ENCODE measurements at places on chromosomes 6 and 20.

DNA sequence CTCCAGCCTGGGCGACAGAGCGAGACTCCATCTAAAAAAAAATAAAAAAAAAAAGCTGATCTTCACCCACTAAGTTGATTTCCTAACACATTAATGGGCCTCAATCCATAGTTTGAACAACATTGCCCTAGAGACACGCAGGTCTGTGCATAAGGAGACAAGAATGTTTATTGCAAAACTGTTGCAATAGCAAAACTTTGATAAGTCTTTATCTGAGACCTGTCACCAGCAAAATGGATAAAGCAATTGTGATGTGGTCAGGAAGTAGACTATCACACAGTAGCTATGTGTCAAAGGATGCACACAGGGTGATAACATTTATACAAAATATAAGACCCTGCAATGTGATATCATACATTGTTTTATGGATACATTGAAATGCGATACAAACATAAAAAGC lies 4.2 kb upstream of the ITPR3 start:
- DNase-seq, result no peak

DNA sequence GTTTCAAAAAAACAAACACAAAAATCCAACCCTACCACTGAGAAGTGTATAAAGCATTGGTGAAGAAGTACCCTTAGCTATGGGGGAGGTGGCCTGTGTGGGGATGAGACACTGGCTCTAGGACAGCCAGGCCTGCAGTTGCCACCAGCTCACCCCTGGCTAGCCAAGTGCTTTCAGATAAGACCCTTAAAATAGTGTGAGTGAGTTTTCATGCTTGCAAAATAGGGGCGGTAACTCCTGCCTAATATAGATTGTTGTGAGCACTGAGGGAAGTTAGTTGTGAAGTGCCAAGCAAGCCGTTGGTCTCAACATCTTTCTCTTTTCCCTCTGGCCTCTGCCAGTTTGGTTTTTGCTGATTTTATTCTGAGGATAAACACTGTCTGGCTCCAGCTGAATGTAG lies 11.3 kb downstream of the PPP1R3G start:
- no peak for DNase-seq

DNA sequence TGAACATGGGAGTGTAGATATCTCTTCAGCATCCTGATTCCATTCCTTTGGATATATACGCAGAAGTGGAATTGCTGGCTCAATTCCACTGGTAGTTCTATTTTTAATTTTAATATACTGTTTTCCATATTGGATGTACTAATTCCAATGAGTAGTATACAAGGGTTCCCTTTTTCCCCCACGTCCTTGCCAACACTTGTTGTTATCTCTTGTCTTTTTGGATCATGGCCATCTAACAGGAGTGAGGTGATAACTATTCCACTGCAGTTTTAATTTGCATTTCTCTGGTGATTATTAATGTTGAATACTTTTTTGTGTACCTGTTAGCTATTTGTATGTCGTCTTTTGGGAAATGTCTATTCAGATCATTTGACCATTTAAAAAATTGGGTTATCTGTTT lies 91.5 kb downstream of the ZFAND3 start:
- no peak for DNase-seq

GRCh38 chr20:24673678-24674570 lies 204.5 kb downstream of the SYNDIG1 start:
- no peak for DNase-seq

- DNase-seq, result no peak
These were observed 70.3 kb upstream of the FOXP4 start for GRCh38 chr6:41475737-41476357.

DNA sequence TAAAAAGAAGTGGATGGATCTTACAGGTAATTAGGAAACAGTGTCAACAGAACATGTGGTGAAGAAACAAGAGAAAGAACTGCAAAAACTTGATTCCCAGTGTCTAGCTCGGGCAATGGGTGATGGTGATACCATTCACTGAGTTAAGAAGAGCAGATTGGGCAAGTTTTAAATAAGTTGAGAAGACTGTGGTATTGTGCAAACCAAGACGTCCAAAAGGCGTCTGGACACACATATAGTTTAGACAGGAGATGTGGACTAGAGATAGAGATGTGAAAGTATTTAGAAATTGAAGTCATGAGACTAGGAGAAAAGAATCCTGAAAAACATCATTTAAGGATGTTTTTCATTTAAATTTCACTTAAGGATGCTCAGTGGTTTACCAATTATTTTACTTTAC lies 53.9 kb downstream of the CDK19 start:
- no peak for DNase-seq

DNA sequence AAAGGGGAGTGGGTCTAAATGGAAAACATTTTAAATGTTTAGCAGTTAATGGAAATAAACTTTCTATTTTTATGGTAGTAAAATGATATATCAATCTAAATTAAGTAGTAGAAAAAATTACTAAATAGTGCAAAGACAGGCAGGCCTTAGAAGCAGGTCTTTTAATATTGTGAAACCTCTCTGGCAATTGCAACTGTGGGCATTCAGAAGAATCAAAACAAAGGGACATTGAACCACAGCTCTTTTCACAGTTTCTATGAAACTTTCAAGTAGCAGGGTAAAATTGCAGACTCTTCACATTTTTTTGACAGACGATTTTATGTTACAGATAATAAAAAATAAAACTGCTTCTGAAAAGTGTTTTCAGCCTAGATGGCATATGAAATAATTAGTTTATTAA lies 533.7 kb downstream of the BCKDHB start:
- DNase-seq, result no peak

- no peak for DNase-seq
These were observed 126.5 kb upstream of the FOXO3 start for GRCh38 chr6:108434222-108434621.

DNA sequence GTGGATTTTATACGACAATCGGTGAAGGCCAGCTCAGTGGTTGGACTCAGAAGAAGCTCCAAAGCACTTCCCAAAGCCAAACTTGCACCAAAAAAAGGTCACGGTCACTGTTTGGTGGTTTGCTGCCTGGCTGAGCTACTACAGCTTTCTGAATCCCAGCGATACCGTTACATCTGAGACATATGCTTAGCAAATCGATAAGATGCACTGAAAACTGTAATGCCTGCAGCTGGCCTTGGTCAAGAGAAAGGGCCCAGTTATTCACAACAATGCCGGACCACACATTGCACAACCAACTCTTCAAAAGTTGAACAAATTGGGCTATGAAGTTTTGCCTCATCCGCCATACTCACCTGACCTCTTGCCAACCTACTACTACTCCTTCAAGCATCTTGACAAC lies 70.2 kb downstream of the FILIP1 start:
- DNase-seq, result no peak

GRCh38 chr6:165985806-165986299 lies 181.8 kb downstream of the TBXT start:
- DNase-seq, result no peak
